ENCODE measurements at places on chromosomes 13 and 19.

DNA sequence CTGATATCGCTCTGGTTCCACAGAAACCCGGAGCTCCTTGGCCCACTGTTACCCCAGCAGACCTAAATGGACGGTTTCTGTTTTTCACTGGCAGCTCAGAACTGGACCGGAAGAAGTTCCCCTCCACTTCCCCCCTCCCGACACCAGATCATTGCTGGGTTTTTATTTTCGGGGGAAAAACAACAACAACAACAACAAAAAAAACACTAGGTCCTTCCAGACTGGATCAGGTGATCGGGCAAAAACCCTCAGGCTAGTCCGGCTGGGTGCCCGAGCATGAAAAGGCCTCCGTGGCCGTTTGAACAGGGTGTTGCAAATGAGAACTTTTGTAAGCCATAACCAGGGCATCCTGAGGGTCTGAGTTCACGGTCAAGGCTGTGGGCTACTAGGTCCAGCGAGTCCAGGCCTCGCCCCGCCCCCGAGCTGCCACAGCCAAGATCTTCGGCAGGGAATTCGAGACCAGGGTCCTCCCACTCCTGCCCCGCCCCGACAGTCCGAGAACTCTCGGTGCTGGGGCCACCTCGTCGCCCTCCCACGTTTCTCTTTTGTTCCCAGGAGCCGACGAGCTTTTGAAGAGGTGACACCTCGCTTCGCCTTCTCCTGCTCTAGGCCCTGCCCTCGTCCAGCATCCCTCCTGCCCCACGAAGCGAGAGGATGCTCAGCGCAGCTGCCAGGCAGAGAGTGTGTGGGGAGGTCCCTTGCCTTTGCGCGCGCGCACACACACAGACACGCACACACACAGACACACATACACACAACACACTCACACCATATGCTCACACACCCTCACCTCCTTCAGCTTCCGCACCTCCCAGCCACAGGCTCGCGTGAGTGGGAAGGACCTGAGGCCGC, 8.8 kb downstream of the ZIC2 start:
- DNase-seq = no peak

DNA sequence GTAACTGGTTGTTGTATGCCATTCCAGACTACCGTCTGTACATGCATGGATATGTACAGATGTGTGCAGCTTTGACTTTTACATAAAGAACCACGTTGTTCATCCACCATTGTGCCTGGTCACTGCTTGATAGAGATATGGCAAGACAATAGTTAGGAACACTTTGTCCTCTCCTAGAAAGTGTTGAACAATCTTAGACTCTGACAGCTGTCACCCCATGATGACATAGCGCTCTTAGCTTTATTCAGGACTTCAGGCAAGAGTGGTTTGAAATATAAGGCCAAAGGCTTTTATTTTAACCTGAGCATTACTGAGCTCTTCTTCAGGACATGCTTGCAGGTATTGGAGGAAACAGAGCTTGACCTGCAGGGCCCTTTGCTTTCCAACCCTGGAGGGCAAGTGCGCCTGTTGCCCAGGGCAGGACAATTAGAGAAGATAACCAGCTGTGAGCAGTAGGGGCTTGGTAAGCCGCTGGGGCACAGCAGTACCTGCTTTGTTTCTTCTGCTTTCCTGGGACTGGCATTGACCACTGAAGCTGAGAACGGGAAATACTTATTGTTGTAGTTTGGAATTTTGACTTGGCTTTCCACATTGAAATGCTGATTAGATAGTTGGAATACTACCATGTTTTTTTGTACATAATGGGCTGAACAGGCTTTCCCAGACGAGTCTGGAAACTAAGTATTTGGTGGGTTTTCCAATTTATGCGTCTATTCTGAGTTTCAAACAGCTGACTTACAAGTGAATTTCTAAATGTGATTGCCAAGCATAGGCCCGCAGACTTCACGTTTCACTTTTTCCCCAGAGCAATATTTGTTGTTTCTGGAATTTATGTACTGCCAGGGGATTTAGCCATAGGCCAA, 51.1 kb downstream of the GARRE1 start:
- DNase-seq = no peak

- no peak for DNase-seq
Measured at GRCh38 chr13:58500938-58501337, 869.4 kb downstream of the PCDH17 start.

- DNase-seq = no peak
Measured at GRCh38 chr19:29964171-29964570, 22.1 kb downstream of the URI1 start.

GRCh38 chr13:101711307-101712025, 259.0 kb downstream of the ITGBL1 start:
- DNase-seq = no peak

DNA sequence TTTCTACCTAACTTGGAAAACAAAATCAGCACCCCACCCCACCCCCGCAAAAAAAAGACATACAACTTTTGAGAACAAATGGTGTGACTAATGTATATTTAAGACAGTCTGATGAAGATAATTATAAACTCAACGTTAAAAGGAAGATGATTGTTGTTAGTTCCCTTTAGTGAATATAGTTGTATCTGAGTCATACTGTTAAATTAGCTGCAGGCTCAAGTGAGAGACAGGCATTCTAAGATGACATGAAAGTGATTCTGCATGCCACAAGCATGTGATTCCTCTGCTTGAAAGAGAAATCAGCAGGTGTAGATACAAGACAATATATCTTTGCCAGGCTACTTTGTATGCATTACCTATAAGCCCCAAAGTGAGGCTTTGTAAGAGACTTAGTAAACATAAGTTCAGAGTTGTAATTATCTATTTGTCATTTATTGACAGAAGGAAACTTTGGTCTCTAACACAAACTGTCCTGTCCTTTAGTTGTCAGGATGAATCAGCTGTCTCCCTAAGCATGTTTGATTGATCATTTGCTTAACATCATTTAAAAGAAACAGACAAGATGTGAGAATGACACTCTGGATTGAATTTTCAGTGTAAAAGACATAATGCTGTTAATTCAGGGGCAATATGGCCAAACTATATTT, 319.4 kb upstream of the HTR2A start:
- DNase-seq = no peak

DNA sequence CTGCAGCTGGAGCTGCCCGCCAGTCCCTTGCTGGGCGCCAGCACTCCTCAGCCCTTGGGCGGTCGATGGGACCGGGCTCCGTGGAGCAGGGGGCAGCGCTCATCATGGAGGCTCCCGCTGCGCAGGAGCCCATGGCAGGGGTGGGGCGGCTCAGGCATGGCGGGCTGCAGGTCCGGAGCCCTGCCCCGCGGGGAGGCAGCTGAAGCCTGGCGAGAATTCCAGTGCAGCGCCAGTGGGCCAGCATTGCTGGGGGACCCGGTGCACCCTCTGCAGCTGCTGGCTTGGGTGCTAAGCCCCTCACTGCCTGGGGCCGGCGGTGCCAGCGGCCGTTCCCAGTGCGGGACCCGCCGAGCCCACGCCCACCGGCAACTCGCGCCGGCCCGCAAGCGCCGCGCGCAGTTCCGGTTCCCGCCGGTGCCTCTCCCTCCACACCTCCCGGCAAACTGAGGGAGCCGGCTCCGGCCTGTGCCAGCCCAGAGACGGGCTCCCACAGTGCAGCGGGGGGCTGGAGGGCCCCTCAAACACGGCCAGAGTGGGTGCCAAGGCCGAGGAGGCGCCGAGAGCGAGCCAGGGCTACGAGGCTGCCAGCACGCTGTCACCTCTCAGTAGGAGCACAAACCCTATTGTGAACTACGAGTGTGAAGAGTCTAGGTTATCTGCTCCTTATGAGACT, 687.1 kb downstream of the PCDH17 start:
- DNase-seq = no peak

GRCh38 chr19:17491287-17491686, 20.2 kb upstream of the PGLS start:
- no peak for DNase-seq

GRCh38 chr19:10074153-10074552, 12.0 kb upstream of the SHFL start:
- peak; percentile 49 for DNase-seq

GRCh38 chr19:55257461-55258420, 1.1 kb downstream of the PPP6R1 start:
- DNase-seq = no peak

GRCh38 chr19:771332-771785, 20.4 kb downstream of the MISP start:
- DNase-seq = no peak

- DNase-seq = no peak
Measured at GRCh38 chr19:17302391-17303166, 646 bp downstream of the ABHD8 start.

GRCh38 chr13:109395014-109395413, 391.4 kb downstream of the IRS2 start:
- DNase-seq = no peak

DNA sequence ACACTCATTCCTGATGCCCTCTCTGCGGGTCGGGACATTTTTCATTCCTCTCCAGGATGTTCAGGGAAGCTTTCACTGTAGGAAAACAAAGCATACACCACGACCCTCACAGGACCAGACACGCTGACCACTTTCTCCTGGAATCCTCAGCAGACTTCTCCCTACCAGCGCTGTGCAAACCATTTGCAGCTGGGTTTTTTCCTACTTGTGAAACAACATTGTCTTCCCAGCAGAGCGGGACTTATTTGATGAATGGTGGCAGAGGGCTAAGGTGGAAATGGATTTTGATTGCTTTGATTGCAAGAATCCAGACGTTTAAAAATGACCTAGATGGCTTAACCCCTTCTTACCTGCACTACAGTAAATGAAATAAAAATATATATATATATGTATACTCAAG, 265.9 kb downstream of the TBC1D4 start:
- DNase-seq = no peak

- peak; percentile 60 for DNase-seq
Measured at GRCh38 chr13:99265821-99266426, 7.7 kb upstream of the GPR18 start.

DNA sequence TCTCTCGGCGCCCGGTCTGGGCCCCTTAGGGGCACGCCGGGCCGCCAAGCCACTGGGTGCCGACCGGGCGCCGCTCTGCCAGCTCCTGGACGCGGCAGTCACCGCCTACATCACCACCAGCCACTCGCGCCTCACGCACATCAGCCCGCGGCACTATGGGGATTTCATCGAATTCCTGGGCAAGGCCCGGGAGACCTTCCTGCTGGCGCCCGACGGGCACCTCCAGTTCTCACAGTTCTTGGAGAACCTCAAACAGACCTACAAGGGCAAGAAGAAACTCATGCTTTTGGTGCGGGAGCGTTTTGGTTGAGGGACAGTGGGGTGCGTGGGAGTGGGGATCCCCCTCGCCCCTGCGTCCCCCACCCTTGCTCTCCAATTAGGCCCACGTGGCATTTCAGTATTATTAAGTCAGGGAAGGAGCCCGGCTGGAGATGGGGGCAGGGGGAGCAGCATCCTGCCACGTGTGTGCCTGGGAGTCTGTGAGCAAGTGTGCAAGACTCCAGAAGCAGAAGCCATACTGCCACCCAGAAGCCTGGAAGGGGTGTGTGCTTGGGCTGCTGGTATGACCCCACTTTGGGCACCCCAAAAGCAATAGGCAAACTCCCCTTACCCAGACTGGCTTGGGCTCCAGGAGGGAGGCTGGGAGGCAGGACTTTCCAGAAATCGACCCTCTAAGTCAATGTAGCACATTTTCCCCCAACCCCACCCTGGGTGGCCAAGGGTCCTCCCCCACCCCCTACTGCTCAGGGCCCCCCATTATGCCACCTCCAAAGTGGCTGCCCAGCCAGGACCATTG, 35.7 kb downstream of the ZSWIM4 start:
- DNase-seq = no peak

- no peak for DNase-seq
Measured at GRCh38 chr19:10421240-10422045, 1.1 kb downstream of the PDE4A start.

GRCh38 chr13:34913040-34913439, 29.0 kb upstream of the NBEA start:
- DNase-seq = peak; percentile 23

DNA sequence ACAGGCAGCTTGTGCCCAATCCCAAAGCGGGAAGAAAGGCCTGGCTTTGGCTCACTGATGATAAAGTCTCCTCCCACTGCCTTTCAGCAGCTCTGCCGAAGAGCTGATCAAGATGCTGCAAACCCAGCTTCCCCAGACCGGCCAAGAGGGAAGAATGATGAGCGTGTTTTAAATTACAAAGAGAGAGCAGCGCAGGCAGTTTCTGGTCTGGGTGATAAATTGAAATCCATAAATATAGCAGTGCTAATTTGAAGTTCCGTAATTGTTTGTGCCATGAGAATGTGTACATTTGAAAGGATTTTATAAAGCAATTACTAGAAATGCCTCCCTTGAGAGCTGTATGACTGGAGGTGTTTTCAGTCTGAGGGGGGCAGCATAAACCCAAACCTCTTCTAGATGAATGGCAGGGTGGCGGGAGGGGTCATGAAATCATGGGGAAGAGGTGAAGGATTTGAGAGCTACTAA, 171.8 kb downstream of the STK24 start:
- DNase-seq = peak; percentile 51

DNA sequence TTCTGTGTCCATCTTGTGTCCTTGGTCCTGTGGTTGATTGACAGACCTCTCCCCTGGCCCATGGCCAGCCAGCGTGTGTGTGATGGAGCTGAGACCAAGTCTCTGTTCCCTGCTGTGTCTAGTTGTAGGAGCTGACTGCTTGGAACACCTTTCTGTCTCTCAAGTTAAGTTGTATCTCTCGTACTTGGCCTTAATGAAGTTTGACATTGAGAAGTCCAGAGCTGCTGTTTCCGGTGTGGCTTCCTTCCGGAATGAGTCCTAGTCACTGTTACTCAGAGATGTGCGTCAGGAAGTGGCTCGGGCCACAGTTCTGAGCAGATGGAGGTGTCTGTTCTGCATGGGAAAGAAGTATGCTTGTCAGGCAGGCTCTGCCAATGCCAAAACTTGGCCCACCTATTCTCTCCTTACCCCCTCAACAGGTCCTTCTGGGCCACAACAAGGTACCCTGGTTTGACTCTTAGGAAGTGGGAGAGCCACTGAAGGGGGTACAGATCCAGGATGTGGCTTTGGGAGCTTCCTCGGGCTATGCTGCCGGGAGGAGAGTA, 54.3 kb downstream of the GATAD2A start:
- DNase-seq = peak; percentile 65

- DNase-seq = peak; percentile 52
Measured at GRCh38 chr19:38683393-38684077, 36.1 kb downstream of the ACTN4 start.

GRCh38 chr19:33459222-33460090, 62.1 kb downstream of the PEPD start:
- no peak for DNase-seq

GRCh38 chr19:14081797-14082674, 3.5 kb downstream of the C19orf67 start:
- no peak for DNase-seq

DNA sequence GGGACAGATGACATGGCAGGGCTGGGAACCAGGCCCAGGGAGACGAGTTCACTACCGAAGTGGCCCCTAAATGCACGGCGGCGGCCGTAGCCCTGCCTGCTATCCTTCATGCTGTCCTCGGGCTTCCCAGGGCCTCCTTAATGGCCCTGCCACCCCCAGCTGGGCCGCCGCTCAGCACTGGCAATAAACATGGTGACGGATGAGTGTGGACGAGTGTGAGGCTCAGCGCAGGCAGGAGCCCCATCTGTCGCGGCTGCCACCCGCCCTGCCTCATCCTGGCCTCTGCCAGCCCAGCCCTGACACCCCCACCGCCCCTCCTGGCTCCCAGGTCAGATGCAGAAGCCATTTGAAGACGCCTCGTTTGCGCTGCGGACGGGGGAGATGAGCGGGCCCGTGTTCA, 13.6 kb downstream of the PIN1 start:
- DNase-seq = no peak

Data from SHP77 (cell line).